ENCODE measurements at places on chromosomes 2 and 18.

DNA sequence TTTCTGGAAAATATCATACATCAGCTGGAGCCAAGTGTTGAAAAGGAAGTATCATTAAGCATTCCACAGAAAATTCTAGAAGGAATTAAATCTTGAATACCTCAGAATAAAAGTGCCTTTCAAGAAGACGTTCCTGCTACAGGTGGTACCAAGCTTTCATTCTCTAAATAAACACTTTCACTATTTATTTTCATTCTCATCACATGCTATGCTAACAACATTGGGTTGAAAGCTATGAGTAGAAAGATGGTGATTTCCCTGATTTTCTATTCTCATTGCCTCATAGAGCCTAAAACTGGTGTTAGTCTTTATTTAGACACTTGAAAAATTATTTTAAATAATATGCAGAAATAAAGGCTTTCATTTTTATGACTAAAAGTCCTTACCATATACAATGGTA lies 324.7 kb downstream of the LRP1B start:
- no peak for DNase-seq

DNA sequence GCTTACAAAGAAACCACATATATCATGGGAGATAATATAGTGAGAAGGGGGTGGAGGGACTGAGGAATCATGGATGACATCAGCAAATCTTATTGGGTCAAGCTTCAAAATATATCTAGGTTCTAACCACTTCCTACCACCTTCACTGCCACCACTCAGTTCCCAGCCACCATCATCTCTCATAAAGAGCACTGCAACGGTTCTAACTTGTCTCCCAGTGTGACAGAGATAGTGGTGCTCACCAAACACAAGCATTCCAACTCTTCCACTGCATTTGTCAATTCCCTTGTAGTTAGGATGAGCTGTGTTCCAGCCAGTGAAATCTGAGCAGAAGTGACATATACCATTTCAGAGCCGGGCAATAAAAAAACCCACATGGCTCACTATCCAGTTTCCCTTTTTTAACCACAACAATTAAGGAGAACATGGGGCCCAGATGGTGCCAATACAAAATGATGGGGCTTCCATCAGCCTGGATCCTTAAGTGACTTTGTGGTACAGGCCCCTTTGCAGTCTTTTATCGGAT lies 318.1 kb downstream of the NBAS start:
- no peak for DNase-seq

DNA sequence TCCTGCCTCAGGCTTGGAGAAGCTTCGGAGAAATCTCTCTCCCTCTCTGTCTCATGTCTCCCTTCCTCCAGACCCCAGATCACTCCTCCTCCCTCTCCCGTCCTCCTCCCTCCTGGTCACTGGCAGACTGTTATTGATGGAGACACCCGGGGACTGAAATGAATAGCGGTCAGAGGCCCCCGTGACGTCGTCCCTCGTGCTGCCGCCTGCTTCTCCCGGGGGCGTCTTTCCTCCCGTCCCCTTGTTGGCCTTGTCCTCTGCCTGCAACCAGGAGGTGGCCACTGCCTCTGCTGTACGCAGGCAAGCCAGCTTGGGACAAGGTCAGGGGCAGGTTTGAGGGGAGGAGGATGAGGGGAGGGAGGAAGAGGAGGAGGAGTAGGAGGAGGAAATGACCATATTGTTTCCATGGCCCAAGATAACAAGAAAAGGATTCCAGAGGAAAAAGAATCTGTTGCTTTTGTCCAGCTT lies 78.2 kb downstream of the CELF4 start:
- DNase-seq, result no peak

- DNase-seq, result no peak
Observed at GRCh38 chr2:88355486-88355885, 97.0 kb downstream of the FOXI3 start.

Measured in activated naive CD8-positive, alpha-beta T cell treated with anti-CD3 and anti-CD28 coated beads, Interleukin-2, amount 50 U/mL, for 24 hours (primary cell).